ENCODE measurements at places on chromosomes 16 and 17. TPM values are rescaled to one million over a fixed set of nuclear protein-coding genes. Genes with fewer than 3 reads are reported as not detected.

IL34 gene
- polyA plus RNA-seq: not detected

CES3 gene
- 0.35 TPM for polyA plus RNA-seq

FZD2 gene
- polyA plus RNA-seq: not detected

SULT1A4 gene
- 6.7 TPM for polyA plus RNA-seq

KCNJ2 gene
- not detected for polyA plus RNA-seq

NPIPA3 gene
- 0.80 TPM for polyA plus RNA-seq

ZG16B gene
- not detected for polyA plus RNA-seq

KRTAP2-3 gene
- not detected for polyA plus RNA-seq

CSH2 gene
- polyA plus RNA-seq: not detected

Measured in IgD-negative memory B cell (primary cell).